ENCODE measurements at places on chromosomes 6 and 20. TPM values are rescaled to one million over a fixed set of nuclear protein-coding genes. Genes with fewer than 3 reads are reported as not detected.

Gene GMPR
- not detected for total RNA-seq

DNA sequence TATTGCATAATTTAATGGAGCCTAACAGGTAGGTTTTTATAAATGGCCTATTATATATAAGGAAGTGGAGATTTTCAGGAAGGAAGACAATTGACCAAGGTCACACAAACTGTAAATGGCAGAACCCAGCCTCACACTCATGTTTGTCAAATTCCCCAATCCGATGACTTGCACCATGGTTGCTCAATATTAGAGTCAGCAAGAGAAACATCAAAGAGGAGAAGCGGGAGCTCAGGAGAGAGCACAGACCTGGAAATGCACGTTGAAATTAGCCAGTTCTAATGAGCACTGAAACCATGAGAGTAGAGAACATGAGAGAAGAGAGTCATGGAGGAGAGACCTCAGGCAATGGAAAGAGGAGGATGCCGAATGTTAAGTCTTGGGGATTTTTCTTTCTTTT, 13.5 kb upstream of the MLIP start:
- H3K27ac ChIP-seq: no peak overlapping the region
- no peak for DNase-seq
- no peaks in the 10 kb centered on the region for H3K27me3 ChIP-seq
- H3K4me1 ChIP-seq: no peaks in the 10 kb centered on the region
- H3K4me3 ChIP-seq: no peak overlapping the region
- no peaks in the 10 kb centered on the region for H3K36me3 ChIP-seq

- H3K4me1 ChIP-seq: peaks cover 9% of the 10 kb centered on the region
- H3K36me3 ChIP-seq: no peaks in the 10 kb centered on the region
- DNase-seq: no peak
- H3K4me3 ChIP-seq: peak overlapping the region; percentile 60
- peaks cover 11% of the 10 kb centered on the region for H3K27me3 ChIP-seq
These were observed 430 bp upstream of the FAM110A start for GRCh38 chr20:833121-833449.

GRCh38 chr6:81026041-81026553, 726.4 kb downstream of the TENT5A start:
- no peak overlapping the region for H3K4me3 ChIP-seq
- peaks cover 5% of the 10 kb centered on the region for H3K36me3 ChIP-seq
- no peak overlapping the region for H3K27ac ChIP-seq
- H3K4me1 ChIP-seq: no peaks in the 10 kb centered on the region

DNA sequence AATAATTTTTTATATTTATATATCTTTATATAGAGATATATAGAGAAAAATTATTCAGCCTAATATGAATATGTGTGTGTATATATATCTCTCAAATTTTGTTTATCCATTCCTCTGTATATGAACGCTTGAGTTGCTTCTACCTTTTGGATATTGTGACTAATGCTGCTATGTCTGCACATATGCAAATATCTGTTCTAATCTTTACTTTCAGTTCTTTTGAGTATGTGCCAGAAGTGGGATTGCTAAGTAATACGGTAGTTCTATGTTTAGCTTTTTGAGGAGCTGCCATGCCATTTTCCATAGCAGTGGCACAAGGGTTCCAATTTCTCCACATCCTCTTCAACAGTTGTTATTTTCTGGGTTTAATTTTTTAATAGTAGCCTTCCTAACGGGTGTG, 72.8 kb upstream of the CEP85L start:
- H3K4me3 ChIP-seq: no peak overlapping the region
- no peaks in the 10 kb centered on the region for H3K36me3 ChIP-seq
- DNase-seq: no peak
- no peaks in the 10 kb centered on the region for H3K27me3 ChIP-seq
- H3K27ac ChIP-seq: no peak overlapping the region
- H3K4me1 ChIP-seq: no peaks in the 10 kb centered on the region

DNA sequence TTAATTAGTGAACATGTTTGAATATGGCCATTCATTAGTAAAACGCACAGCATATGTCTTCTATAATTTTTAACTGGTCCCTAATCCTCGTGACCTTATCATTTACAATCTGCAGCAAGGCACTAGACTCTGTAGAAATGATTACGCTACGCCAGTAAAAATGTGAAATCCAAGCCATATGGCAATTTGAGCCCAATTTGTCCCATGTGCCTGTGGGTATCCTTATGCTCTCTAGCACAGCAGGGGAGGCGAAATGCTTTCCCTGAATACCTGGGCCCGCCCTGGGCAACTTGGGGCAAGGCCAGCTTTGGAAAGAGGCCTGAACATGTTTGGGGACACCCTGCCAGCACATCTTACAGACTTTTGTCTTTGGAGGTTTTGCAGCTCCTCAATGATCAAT, 122.7 kb upstream of the AGPAT4 start:
- H3K27ac ChIP-seq: no peak overlapping the region
- H3K4me3 ChIP-seq: no peak overlapping the region

Gene C20orf204
- total RNA-seq: 0.04 TPM

Gene ZDHHC14
- 7.1 TPM for total RNA-seq

Gene DLL1
- total RNA-seq: 35.9 TPM

Gene SLC16A10
- 4.8 TPM for total RNA-seq

- no peaks in the 10 kb centered on the region for H3K27me3 ChIP-seq
- DNase-seq: peak; percentile 84
- no peaks in the 10 kb centered on the region for H3K36me3 ChIP-seq
- H3K27ac ChIP-seq: peak overlapping the region; percentile 99
- H3K4me3 ChIP-seq: peak overlapping the region; percentile 40
These were observed 70.7 kb downstream of the MYB start for GRCh38 chr6:135251498-135252441.

Gene PAQR8
- 16.9 TPM for total RNA-seq

- H3K36me3 ChIP-seq: no peaks in the 10 kb centered on the region
- H3K4me1 ChIP-seq: no peaks in the 10 kb centered on the region
- H3K27me3 ChIP-seq: no peaks in the 10 kb centered on the region
- H3K27ac ChIP-seq: no peak overlapping the region
- DNase-seq: no peak
- H3K4me3 ChIP-seq: no peak overlapping the region
These were observed 182.7 kb upstream of the OLIG3 start for GRCh38 chr6:137676888-137677287.

- H3K4me1 ChIP-seq: peaks cover 5% of the 10 kb centered on the region
- no peak overlapping the region for H3K4me3 ChIP-seq
- peaks cover 16% of the 10 kb centered on the region for H3K36me3 ChIP-seq
- DNase-seq: no peak
- no peaks in the 10 kb centered on the region for H3K27me3 ChIP-seq
These were observed 6.7 kb downstream of the STK4 start for GRCh38 chr20:44973053-44973452.

GRCh38 chr20:34524426-34524825, 8.2 kb downstream of the DYNLRB1 start:
- no peak overlapping the region for H3K27ac ChIP-seq
- no peak for DNase-seq
- H3K27me3 ChIP-seq: no peaks in the 10 kb centered on the region
- no peaks in the 10 kb centered on the region for H3K36me3 ChIP-seq

Gene EBF4
- total RNA-seq: 1.9 TPM

- H3K27me3 ChIP-seq: no peaks in the 10 kb centered on the region
- H3K4me3 ChIP-seq: no peak overlapping the region
- DNase-seq: no peak
- H3K27ac ChIP-seq: no peak overlapping the region
These were observed 25.7 kb downstream of the EPHA7 start for GRCh38 chr6:93393554-93394074.

DNA sequence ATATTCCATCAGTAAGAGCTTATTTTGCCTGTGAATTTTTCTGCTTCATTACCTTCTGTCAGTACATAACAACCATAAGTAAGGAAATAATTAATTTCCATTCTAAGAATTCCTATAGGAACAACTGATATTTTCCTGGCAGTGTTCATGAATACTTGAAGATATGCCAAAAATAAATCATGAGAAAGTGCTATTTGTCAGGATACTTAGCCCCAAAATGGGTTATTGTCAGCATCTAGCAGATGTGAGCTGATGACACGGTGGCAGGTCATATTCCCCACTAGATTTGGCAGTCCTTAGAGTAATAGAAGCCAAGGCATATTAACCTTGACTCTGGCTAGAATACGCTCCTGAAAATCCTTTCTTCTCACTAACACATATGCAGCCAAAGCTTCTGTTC, 43.2 kb upstream of the CRISP1 start:
- H3K27ac ChIP-seq: no peak overlapping the region
- no peak overlapping the region for H3K4me3 ChIP-seq
- no peaks in the 10 kb centered on the region for H3K27me3 ChIP-seq
- H3K36me3 ChIP-seq: no peaks in the 10 kb centered on the region
- H3K4me1 ChIP-seq: peaks cover 25% of the 10 kb centered on the region
- DNase-seq: no peak

Gene PPP1R3G
- total RNA-seq: 0.36 TPM

DNA sequence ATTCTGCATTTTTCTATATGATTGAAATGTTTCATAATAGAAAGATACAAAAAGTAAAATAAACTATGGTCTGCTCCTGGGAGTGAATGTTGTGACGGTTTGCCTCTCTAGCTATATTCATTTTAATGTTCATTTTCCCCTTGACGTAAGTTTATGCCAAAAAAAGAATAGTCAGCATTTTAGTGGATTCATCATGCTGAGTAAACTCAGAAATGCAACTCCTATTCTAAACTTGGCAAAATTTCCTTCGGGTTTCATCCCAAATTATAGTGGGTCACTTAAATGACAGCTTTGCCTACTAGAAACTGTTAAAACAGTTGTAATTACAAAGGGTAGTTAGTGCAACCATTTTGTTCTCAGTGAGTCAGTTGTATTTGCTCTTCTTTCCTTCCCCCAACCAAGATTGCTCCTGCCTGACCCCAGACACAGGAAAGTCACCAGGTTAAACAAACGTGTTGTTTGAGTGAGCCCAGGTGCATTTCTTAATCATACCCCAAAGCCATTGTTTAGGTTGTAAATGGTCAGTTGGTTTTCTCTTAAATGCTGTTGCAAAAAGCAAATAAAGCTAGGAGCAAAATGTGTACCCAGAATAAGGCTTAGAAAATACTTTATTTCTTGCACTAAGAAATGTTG, 482.3 kb upstream of the SOX4 start:
- no peak for DNase-seq
- no peak overlapping the region for H3K4me3 ChIP-seq
- no peaks in the 10 kb centered on the region for H3K27me3 ChIP-seq

Gene ID1
- 133 TPM for total RNA-seq

DNA sequence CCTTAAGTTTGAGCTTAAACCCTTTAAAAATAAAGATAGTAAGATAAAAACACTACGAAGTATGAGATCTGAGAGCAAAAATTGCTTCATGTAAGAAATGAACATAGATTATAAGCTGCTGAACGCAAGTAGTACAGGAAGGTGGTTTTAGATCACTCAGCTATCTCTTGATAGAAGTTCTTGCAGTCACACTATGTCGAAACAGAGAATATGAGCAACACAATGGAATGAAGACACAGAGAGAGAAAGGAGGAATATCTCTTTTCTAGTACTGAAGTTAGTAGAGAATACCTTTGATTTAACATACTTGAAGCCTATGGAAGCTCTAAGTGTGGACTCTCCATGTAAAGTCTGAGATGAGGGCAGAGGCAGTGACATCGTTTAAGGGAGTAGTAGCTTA, 162.7 kb downstream of the CDK19 start:
- no peaks in the 10 kb centered on the region for H3K27me3 ChIP-seq
- H3K36me3 ChIP-seq: peaks cover 3% of the 10 kb centered on the region
- H3K4me1 ChIP-seq: no peaks in the 10 kb centered on the region
- no peak for DNase-seq
- no peak overlapping the region for H3K4me3 ChIP-seq
- H3K27ac ChIP-seq: no peak overlapping the region

- H3K27me3 ChIP-seq: no peaks in the 10 kb centered on the region
- no peaks in the 10 kb centered on the region for H3K4me1 ChIP-seq
- DNase-seq: no peak
- no peak overlapping the region for H3K27ac ChIP-seq
These were observed 30.3 kb upstream of the TMEM181 start for GRCh38 chr6:158529629-158530028.

Gene TLDC2
- 3.8 TPM for total RNA-seq

- H3K4me3 ChIP-seq: no peak overlapping the region
- H3K27me3 ChIP-seq: peaks cover 7% of the 10 kb centered on the region
- no peaks in the 10 kb centered on the region for H3K36me3 ChIP-seq
These were observed 14.7 kb upstream of the SIM1 start for GRCh38 chr6:100479179-100480035.

DNA sequence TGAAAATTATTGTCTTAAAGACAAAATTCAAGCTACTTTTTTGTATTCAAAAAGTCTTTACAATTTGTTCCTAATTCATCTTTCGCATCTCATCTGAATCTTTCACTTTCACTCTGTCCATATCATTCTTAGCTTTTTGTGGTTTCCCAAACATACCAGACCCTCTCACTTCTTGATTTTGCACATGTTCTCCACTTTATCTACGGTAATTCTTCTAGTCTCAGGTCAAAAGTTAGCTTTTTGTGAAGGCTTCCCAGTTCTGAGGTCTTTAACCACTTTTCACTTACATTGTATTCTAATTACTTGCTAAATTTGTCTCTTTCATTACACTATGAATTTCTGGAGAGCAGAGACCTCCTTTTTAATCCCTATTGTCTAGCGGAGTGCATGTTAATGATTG, 34.6 kb upstream of the EPHA7 start:
- peaks cover 21% of the 10 kb centered on the region for H3K4me1 ChIP-seq
- H3K36me3 ChIP-seq: no peaks in the 10 kb centered on the region
- DNase-seq: no peak
- no peaks in the 10 kb centered on the region for H3K27me3 ChIP-seq

GRCh38 chr6:83466328-83466727, 35.5 kb upstream of the ME1 start:
- no peak overlapping the region for H3K27ac ChIP-seq
- no peaks in the 10 kb centered on the region for H3K27me3 ChIP-seq
- no peaks in the 10 kb centered on the region for H3K36me3 ChIP-seq
- H3K4me1 ChIP-seq: peaks cover 7% of the 10 kb centered on the region
- no peak for DNase-seq

GRCh38 chr6:157800420-157801237, 22.4 kb upstream of the SNX9 start:
- no peaks in the 10 kb centered on the region for H3K36me3 ChIP-seq
- no peak for DNase-seq
- no peaks in the 10 kb centered on the region for H3K27me3 ChIP-seq
- H3K27ac ChIP-seq: no peak overlapping the region
- H3K4me1 ChIP-seq: no peaks in the 10 kb centered on the region

- H3K27me3 ChIP-seq: no peaks in the 10 kb centered on the region
- no peaks in the 10 kb centered on the region for H3K4me1 ChIP-seq
- no peak overlapping the region for H3K27ac ChIP-seq
- no peaks in the 10 kb centered on the region for H3K36me3 ChIP-seq
- no peak for DNase-seq
These were observed 10.7 kb downstream of the RFPL4B start for GRCh38 chr6:112357791-112358190.
